NCI-H748 treated with DMSO at 0.1 percent for 48 hours (cell line): ENCODE measurements at places on chromosomes 16 and 17.
A peak's percentile ranks its signal among the peaks of the same experiment; 100 is the strongest.

DNA sequence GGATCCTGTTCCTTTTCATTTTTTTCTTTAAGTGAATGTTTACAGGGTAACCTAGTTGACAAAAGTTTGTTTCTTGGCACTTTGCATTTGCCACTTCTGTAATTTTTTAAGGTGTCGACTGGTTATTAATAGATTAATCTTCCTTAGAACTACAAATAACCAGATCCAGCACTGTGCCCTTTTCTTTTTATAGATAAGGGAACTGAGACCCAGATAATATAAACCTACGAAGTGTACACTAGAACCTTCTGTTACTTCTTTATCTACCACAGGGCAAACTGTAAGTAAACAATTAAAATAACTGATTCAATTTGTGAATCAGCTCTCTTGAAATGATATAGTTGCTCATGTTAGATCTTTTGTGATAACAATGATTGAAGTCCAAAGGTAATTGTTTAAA is 55.4 kb downstream of the NLK start:
- DNase-seq, result no peak

DNA sequence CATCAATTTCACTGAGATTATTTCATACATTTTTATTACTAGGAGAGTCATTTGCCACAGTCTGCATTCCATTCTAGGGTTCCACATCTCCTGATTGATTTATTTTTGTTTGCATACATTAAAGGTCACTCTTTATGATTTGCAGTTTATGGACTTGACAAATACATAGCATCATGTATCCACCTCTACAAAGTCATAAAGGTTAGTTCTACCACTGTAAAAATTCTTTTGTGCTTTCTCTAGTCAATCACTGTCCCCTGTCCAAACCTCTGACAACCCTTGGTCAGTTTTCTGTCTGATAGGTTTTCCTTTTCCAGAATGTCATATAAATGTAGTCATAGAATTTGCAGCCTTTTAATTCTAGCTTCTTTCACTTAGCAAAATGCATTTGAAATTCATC is 434.6 kb upstream of the MON1B start:
- DNase-seq, result no peak

GRCh38 chr16:4899474-4899846 is 37.5 kb downstream of the PPL start:
- no peak for DNase-seq

- DNase-seq, result no peak
These were observed 5.3 kb downstream of the UNC119 start for GRCh38 chr17:28547096-28547622.

DNA sequence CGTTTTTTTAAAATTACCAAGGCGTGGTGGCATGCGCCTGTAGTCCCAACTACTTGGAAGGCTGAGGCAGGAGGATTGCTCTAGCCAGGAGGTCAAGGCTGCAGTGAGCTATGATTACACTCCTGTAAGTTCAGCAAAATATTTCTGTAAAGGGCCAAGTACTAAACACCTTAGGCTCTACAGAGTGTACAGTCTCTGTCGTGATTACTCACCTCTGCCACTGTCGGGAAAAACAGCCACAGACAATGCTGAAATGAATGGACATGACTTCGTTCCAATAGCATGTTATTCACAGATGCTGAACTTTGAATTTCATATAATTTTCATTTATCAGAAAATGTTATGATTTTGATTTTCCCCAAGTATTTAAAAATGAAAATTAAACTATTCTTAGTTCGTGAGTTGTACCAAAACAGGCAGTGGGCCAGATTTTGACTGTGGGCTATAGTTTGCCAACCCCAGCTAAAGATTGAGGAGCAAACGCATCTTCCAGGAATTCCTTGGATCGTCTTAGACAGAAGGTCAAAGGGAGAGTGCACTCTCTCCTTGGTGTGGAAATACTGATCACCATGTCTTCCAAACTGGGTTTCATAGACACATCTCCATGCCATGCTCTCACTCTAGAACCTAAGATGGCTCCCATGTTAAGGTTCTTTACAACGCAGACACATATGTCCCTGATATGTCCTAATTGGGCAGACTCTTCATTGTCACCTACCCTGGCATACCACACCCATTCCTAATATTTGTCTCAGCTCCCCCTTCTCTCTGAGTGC is 89.5 kb downstream of the MARF1 start:
- no peak for DNase-seq

GRCh38 chr16:69469807-69470561 is 45.6 kb downstream of the CYB5B start:
- DNase-seq, result no peak

DNA sequence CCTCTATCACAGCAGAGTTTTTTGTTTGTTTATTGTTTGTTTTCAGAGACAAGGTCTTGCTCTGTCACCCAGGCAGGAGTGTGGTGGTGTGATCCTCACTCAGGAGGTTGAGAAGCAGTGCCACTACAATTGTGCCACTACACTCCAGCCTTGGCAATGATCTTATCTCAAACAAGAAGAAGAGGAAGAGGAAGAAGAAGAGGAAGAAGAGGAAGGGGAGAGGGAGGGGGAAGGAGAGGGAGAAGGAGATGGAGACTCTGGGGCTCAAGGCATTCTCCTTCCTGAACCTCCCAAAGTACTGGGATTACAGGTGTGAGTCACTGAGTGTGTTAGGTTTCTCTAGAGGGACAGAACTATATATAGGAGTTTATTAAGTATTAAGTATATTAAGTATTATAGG is 17.1 kb upstream of the C17orf58 start:
- DNase-seq, result no peak

GRCh38 chr16:900211-900610 is 70.6 kb downstream of the LMF1 start:
- no peak for DNase-seq

- no peak for DNase-seq
These were observed 130.6 kb downstream of the MGAT5B start for GRCh38 chr17:76998839-76999238.

GRCh38 chr17:67475161-67475937 is 98.3 kb downstream of the PITPNC1 start:
- DNase-seq, result peak; percentile 52

DNA sequence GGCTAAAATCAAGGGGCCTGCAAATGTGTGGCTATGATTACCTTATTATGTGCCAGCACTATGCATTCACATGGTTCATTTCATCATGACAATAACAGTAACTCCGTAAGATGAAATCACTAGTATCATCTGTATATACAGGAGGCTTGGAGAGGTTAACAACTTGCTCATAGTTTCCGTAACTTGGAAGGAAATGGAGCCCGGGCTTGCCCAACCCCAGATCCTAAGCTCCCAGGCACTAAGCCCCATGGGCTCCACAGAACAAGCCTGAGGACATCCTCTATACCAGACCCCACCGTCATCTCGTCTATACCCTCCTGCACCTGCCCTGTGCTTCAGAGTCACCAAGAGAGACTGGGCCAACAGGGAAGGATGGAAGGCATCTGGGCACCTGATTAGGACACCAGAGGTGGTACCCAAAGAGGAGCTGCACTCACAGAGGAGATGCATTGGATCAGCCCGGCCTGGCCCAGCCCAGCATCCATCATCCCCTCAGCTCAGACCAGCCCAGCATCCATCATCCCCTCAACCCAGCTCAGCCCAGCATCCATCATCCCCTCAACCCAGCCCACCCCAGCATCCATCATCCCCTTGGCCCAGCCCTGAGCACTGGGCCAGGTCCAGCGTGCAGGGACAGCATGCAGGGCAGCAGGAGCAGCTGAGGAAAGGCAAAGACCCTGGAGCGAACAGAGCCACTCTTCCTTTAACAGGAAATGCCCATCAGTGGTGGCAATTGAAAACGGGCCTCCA is 28.5 kb downstream of the NSMCE1 start:
- DNase-seq, result no peak

DNA sequence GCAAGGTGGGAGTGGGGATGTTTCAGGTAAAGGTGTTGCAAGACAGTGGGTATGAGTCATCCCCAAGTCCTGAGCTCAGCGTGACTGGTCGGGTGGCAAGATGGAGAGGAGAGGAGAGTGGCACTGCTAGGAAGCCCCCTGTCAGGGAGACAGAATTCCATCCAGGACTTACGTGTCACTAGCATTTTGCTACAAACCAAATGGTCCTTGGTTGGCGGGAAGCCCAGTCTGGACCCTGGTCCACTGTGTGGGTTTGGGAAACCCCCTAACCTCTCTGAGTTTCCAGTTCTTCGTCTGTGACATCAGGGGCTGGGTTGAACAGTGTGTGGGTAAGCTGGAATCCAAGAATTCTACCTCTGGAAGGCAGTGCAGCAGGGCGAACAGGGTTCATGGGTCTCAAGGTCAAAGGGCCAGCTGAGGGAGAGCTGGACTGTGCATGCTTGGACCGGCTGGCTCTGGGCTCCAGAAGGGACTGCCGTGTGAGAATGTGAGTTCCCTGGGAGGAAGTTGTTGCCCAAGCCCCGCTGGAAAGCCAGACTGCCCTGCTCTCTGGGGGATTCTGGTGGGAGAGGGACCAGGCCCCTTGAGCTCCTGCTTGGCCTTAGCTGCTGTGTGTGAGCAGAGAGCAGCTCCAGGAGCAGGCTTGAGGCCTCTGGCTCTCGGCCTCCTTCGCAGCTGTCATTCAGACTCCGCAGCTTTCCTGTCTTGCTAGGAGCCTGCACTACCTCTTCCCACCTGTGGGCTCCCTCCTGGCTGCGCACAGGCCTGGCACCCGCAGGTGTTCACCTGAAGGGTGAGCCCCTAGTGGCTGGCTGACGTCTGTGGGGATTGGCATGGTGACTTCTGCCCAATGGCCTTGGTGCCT is 84.6 kb downstream of the NT5M start:
- no peak for DNase-seq

GRCh38 chr16:21033704-21034103 is 116.9 kb downstream of the DNAH3 start:
- DNase-seq, result no peak

GRCh38 chr16:77995843-77996455 is 26.4 kb upstream of the CLEC3A start:
- no peak for DNase-seq

DNA sequence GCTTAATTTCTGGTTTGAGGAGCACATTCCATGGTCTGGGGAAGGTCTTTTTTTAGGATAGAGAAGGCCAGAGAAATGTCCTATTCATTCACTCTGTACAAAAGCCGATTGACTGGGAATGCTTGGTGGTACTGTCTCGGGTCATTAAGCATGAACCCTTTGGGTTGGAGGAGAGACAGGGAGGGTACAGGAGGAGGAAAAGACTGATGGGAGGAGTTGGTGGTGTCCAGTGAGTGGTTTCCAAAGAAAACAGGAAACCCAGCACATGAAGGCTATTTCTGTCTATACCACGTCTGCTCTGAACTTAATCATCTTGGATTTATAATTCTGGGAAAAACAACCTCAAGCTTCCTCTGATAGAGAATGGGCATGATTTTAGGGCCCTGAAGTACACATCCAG is 111.9 kb downstream of the XYLT1 start:
- DNase-seq, result no peak

DNA sequence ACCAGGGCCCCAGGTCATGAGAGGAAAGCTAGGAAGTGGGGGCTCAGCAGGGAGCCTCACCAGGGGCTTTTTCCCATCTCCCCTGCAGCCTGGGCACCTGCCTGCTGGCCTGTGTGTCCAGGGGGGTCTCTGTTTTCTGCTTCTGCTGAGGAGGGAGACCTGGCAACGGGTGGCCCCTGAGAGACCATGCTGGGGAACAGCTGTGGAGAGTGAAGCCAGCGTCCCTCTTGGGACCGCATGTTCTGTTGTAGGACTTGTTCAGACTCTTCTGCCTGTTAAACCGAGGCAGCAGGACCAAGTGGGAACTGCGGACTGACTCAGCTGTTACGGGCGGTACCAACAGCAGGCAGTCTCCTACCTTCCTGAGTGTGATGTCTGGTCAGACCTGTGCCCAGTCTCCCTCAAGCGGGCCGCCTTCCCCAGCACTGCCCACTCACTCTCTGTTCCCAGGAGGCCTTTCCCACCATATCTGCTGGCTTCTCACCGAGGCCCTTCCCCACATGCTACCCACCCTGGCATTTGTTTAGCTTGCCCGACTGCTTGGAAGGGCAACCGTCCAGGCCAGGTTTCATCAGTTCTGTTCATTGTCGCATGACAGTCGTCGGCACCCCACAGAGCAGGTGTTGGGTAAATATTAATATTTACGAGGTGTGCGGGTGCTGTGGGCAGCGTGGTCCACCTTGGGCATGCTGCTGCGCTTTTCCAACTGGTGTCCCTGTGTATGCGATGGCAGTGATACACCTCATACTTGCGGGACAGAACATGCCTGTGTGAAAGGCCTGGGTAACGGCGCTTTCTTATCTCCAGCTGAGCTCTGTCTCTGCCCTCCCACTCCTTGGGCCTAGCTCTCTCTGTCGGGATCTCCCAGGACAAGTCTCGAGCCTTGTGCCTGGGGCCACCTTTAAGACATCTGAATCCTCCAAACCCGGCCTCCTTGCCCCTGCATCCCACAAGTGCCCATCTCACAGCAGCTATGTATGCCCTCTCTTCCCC is 69.4 kb downstream of the MPRIP start:
- no peak for DNase-seq

DNA sequence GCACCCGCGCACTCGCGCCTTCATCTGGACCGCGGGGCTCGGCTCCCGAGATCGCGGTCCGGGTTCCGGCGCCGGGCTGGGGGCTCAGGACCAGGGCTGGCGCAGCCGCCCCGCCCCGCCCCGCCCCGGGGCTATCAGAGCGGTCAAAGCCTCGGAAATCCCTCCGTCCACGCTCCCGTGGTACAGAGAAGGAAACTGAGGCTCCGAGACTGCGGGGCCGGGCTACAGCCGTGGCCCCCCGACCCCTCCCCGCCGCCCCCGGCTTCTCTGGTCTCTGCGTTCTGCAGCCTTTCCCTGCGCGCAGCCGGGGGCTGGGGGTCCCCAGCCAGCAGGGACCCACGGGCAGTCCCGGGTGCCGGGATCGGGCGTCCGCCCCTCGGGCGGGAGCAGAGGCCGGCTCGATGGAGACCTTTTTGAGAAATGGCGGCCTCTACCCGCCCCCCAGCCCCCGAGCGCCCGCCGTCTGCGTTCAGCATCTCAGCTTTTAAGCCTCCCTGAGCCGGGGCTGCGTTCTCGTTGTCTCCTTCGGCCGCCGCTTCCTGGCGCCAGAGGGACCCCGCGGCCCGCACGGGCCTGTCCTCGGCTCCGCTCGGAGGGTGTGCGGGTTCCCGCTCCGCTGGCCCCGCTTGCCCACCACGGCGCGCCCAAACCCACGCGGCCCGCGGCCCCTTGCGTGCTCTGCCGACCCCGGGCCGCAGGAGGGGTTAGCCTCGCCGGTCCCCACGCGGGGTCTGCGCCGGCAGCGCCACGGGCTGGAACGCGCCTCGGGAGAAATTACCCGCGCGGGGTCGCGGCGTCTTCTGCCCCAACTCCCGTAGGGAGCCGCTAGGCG is 1.5 kb upstream of the NPTX1 start:
- no peak for DNase-seq

DNA sequence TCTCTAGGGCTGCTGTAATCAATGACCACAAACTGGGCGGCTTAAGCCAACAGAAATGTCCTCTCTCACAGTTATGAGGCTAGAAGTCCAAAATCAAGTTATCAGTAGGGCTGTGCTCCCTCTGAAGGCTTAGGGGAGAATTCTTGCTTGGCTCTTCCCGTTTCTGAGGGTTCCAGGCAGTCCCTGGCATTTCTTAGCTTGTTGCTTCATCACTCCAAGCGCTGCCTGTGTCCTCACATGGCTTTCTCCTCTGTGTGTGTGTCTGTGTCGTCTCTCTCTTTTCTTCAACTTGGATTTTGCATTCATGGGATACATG is 13.7 kb upstream of the CDC42EP4 start:
- no peak for DNase-seq
